ENCODE measurements at places on chromosomes 2 and 18.

DNA sequence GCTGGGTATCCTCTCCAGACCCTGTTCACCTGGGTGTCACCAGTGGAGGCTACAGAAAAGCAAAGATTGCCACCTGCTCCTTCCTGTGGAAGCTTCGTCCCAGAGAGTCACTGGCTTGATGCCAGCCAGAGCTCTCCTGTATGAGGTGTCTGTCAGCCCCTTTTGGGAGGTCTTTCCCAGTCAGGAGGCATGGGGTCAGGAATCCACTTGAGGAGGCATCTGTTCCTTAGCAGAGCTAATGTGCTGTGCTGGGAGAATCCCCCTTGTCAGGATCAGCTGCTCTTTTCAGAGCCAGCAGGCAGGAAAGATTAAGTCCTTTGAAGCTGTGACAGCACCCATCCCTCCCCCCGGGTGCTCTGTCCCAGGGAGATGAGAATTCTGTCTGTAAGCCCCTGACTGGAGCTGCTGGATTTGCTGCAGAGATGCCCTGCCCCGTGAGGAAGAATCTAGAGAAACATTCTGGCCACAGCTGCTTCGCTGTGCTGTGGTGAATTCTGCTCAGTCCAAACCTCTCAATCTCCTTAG is 121.8 kb downstream of the GPR39 start:
- DNase-seq = no peak

GRCh38 chr2:122528061-122528460 is 772.6 kb downstream of the TSN start:
- DNase-seq = no peak

DNA sequence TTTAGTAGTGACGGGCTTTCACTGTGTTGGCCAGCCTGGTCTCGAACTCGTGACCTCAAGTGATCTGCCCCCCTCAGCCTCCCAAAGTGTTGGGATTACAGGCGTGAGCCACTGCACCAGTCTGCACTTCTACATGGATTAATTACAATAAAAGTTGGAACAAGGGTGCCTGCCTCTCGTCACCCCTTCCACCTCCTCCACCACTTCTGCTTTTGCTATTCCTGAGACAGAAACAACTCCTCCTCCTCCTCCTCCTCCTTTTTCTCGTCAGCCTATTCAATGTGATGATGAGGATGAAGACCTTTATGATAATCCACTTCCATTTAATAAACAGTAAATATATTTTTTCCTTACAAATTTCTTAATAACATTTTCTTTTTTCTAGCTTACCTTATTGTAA is 35.2 kb downstream of the SRBD1 start:
- no peak for DNase-seq

- no peak for DNase-seq
Measured at GRCh38 chr2:146503366-146503765, 1341.5 kb upstream of the ACVR2A start.
